ENCODE measurements at places on chromosomes 5 and 9.

DNA sequence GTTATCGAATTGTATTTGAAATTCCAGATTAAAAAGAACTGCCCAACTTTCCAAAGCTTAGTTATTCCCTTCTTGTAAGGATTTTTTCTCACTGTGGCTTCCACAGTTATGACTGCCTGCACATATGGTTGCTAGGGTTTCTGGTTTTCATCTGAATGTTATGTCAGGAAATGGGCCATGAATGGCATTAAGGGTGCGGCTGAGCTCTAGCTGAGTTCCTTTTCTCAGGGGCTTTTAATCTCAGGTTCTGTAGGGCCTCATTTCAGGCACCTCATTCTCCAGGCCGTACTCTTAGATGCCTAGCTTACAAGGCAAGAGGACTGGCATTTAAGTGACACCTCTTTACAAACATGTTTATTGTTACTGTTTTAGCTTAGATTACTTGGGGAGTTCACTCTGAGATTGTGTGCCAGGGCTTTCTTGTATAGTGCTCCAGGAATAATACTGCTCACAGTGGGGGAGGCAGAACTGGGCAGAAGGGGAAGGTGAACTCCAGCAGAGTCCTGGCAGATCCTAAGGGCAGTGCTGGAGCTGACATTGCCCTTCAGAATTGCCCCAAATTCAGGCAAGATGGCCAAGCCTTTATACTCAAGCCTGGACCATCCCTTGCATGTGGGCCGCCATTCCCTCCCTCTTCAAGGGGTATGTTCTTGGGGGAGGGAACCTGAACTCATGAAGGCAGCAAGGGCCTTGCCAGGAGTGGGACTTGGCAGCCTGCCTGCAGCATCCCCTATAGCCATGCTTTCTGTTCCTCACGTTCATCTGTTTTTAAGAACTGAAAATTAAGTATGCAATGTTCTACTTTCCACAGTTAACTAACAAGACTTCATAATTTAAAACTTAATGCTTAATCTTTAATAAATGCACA lies 111.5 kb downstream of the KDM4C start:
- DNase-seq: no peak

- no peak for DNase-seq
Measured at GRCh38 chr5:10367579-10367978, 14.1 kb downstream of the MARCHF6 start.

DNA sequence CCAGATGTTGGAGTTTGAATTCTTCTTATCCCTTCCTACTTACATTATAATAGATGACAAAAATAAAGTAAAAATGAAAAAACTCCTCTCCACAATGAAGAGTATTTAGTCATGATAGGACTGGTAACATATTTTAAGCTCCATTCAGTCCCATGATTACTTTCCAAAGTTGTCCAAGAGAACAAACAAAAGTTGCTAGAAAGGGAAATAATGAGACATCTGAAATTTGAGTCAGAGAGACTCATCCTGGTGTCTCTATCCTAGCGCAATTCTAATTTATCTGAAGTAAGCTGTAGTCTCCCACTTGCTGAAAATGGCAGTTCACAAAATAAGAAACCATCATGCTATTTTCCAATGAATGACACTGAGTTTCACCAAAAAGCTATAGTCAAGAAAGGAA lies 152.2 kb downstream of the BNC2 start:
- no peak for DNase-seq

DNA sequence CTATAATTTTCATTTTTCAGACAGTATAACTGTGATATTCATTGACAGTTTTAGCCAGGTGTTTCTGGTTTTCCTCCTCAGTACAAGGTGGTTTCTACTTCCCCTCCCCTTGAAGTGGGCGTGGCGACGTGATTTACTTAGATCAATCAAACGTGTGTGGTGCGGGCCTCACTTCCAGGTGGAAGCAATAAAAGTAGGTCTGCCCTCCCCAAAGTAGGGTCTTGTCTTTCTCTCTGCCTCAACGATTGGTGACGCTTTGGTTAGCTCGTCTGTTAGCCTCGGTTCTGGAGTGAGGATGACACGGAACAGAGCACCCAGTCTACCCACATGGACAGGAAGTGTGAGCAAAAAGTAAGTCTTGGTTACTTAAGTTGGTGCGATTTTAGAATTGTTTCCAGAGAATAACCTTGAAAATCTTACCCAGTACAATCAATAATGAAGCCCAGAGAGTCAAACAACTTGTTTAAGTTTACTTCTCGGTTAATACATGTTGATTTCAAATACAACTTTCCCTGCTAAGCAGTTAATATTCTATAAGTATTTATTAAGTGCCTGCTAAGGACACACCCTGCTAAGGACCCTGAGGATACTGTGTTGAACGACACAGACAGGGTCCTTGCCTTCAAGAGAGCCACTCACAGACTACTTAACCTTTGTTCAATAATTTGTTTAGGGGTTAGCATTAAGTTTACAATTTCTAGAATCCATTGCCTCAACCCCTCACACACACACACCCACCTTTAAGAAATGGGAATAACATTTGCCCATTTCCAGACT lies 48.4 kb downstream of the COX7C start:
- DNase-seq: peak; percentile 19

DNA sequence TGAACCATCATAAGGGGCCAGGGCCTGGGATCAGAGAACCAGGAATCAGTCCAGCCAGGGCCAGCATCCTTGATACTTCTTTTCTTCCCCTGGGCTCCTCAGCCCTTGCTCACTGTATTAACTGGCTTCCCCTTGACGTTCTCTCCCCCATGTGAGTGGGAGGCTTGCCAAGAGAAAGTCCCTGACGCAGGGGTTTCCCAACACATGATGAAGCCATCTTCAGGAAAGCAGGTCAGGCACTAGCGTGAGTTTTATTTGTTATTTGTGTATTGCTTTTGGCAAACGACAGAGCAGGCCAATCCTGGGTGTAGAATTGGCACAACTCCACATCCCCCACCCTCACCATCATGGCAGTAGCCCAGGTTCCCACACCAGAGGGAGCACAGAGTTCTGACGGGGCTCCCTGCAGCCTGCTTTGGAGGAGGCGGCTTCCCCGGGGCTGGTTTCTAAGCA lies 165.5 kb upstream of the NFIL3 start:
- no peak for DNase-seq

- no peak for DNase-seq
Measured at GRCh38 chr5:86865256-86865785, 247.6 kb downstream of the COX7C start.

- DNase-seq: no peak
Measured at GRCh38 chr5:174323878-174324281, 278.4 kb downstream of the NSG2 start.

GRCh38 chr9:76290555-76290954 lies 103.7 kb downstream of the RFK start:
- no peak for DNase-seq

DNA sequence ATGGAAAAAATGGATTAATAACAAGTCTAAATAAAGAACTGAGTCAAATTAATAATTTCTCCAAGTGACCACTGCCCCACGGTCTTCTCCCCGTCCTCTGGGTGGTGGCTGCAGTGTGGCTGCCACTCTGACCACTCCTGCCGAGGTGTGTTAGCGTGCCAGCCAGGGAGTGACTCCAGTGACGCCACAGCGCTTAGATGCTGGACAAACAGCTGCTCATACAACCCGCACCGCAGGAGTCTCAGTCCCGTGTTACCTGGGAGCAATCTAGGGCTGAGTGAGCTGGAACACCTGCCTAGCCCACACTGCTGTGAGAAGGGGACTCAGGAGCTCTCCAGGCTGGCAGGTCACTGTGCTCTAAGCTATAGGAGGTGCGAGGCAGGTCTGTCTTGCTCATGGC lies 10.2 kb downstream of the MAPK9 start:
- no peak for DNase-seq

- no peak for DNase-seq
Measured at GRCh38 chr5:35898952-35899660, 39.3 kb downstream of the CAPSL start.

DNA sequence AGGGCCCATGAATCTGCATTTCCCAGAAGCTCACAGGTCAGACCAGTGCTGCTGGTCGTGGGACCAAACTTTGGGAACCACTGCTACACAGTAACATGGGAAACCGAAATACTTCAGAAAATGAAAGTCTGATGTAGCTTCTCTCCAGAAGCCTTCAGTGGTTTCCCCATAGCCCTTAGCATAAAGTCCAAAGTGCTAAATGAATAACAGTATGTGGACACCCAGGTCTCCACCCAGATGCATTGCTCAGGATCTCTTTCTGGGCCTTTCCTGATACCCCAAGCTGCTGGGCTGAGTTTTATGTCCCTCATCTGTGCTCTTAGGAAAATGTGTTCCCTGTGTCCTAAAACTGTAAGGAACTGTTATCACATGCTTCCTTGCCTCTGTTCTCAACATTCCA lies 100.4 kb downstream of the NFIB start:
- no peak for DNase-seq

- no peak for DNase-seq
Measured at GRCh38 chr5:148825716-148826052, 727 bp upstream of the ADRB2 start.

DNA sequence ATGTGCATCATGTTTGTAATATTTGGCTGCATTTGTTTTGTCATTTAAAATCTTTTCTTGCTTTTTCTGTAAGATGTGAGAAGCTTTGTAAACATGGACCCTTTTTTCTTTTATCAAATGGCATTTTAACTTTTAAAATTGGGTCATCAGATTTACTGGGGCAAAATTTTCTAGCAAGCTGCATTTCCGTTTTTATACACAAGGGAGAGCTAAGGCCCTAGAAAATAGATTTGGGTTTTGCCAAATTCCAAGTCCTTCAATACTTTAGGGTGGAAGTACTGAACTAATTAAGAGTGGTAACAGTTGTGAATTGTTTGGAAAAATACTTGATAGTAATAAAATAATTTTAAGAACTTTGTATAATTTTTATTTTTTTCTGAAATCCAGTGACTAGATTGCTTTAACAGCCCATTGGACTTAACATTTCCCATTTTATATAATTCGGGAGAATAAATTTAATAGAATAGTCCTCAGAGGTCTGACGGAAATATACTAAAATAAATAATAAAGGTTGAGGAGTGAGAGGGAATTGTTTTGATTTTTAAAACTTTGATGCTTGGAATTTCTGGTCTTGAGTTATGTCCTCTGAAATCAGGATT lies 117.4 kb downstream of the SMARCA2 start:
- DNase-seq: no peak

DNA sequence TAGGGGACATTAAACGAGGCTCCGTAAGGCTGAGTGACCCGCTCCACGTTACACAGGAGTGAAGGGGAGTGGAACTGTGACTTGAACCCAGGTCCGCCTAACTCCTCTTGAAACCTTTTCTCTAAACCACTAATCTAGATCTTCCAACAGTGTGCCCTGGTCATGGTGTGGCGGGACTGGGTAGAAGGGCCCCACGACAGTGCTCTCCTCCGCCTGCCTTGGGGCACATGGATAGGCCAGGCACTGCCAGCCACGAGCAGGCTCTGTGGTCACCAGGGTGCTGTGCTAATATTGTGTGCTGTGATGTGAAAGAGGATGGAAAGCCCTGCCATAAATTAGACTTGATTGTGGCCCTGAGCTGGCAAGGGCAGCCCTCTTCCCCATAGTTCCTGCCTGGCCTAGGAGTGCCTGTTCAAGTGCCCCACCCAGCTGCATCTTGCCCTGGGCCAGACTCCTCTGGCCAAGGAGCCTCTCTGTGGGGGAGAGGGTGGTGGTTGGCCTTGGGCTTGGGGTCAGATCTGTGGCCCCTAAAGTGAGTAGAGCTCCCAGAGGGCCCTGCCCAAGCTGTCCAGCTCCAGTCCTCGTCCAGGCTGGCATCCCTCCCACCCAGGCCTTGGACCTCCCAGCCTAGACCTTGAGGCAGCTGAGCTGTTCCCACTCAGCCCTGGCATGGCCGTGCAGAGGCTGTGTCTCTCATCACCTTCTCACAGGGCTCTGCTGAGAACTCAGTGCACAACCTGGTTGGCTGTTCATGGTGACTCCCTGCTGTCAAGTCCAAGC lies 67.8 kb upstream of the TBC1D2 start:
- no peak for DNase-seq

GRCh38 chr5:55096861-55097260 lies 5.6 kb upstream of the GZMA start:
- peak; percentile 56 for DNase-seq

DNA sequence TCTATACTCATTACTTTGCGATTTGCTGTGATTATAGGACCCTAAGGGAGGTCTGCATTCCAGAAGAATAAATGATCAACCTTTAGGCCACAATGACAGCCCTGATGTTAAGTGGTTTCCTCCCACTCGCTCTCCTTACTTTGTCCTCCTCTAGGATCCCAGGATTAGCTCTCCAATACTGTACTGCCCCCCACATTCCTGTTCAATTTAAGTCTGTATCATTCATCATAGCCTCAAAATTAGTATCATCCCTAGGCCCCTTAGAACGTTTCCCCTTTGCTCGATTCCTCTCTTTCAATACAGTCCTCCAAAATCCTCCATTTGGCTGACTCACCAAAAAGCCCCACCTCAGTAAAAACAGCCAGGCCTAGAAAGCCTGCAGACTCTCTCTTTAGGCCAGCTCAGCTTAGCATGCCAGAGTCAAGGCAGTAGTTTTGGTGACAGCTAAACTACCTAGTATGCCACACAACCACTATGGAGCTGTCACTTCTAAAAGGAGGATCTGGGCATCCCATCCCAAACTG lies 24.4 kb downstream of the RNF145 start:
- no peak for DNase-seq

DNA sequence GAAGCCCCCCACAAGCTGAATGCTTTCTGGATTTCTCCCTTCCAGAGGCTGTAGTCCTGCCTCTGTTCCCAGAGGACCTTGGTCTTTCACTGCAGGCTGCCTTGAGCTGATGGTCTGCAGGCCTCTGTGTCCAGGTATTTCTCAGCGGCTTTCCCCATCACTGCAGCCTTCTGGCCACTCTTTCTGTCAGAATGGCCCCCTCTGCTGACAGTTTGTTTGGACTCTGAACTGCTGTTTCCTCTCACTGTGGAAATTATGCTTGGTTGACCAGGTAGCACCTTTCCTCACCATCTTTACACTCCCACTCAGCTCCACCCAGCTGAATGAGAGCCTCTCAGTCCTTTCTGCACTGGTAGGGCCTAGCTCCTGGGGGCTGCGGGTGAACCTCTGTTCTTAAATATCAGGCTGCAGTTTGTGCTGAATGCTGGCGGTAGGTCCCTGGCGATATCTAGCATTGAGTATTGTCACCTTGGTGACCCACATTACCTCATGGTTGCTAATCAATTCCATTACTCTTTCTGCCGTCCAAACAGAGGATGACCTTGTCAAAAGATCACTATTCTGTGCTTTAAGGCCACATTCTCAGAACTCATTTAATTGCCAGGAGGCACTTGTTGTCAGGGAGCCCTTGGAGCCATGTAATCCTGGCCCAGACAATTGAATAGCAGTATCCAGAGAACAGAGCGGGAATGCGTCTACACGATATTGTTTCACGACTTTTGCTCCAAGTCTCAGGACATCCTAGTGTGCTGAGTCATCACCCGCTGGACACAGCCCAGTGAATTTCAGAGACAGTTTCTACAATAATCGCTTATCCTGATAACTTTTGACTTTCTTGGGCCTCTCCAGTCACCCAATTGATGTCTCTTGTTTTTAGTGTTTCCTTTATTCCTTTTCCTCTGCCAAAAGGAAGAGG lies 230.2 kb downstream of the TENT4A start:
- DNase-seq: no peak

- DNase-seq: no peak
Measured at GRCh38 chr9:9392755-9393154, 1220.0 kb downstream of the PTPRD start.
